Stimulated activated CD4-positive, alpha-beta T cell treated with anti-CD3 and anti-CD28 coated beads, TNF-alpha, amount 100 ng/mL, for 4 hours (primary cell): ENCODE measurements at places on chromosomes 1 and 21.
A peak's percentile ranks its signal among the peaks of the same experiment; 100 is the strongest.

DNA sequence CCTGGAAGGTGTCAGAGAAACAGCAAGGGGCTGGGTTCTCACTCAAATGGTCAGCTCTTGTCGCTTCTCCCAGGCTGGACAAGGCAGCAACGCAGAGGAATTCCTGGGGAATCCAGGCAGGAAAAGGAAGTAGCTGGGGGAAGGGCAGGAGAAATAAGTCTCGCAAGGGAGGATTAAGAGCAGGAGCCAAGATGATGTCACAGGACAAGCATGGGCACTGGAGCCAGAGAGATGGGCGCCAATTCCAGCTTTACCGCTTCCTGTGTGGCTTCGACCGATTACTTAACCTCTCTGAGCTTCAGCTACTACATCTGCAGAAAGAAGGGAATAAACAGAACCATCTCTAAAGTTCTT, 70.5 kb downstream of the SSBP3 start:
- DNase-seq = no peak

DNA sequence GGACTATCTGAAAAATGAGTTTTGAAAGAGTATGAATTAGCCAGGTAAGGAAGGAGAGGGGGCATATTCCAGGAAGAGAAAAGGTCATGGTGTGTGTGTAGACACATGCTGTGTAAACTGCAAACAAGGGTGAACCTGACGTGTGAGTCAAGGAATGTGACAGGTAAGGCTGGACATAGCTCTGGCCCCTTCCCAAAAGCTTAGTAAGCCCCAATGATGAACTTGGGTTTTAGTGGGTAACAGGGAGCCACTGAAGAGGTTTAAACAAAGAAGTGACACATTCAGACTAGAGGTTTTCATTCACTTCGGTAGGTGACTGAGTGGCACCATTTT, 36.7 kb downstream of the EGLN1 start:
- DNase-seq = no peak

- DNase-seq = no peak
Observed at GRCh38 chr1:186865253-186865652, 36.5 kb downstream of the PLA2G4A start.

DNA sequence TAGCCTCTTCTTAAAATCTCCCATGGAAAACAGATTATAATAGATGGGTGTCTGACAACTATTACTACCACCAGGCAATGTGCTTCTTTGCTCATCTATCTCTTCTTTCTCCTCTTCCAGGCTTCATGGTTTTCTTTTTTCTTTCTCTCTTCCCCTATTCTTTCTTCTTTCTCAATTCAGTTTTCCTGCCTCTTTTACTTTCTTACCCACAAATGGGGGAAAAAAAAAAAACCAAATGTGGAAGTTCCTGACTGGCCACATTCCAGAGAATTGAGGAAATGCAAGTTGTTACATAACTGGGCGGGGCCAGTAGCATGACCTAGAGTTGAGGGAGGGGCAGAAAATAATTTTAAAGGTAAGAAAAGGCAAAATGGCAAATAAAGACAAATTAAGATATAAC, 10.9 kb upstream of the SMG7 start:
- DNase-seq = no peak

- DNase-seq = no peak
Observed at GRCh38 chr21:43900078-43900385, 35.0 kb downstream of the AGPAT3 start.

DNA sequence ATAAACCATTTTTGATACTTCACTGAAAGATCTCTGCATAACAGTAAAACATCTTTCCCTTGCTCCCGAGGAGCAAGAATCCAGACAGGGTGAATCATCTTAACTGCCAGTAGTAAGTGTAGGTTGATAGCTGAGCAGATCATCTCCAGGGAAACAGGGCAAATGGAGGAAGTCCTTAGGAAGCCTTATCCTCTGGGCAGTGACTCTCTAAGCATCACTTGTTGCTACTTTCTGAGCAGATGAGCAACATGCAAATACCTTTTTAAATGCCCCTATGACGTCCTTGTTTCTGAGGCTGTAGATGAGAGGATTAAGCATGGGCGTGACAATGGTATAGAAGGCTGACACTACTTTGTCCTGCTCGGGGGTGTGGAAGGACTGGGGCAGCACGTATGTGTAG, 8.9 kb downstream of the OR2T11 start:
- no peak for DNase-seq

- no peak for DNase-seq
Observed at GRCh38 chr1:33228935-33229487, 27.3 kb upstream of the ZNF362 start.

GRCh38 chr1:31010086-31010989, 55.2 kb downstream of the PUM1 start:
- DNase-seq = no peak

- DNase-seq = no peak
Observed at GRCh38 chr1:93504247-93505033, 56.5 kb downstream of the FNBP1L start.

GRCh38 chr21:43936247-43936967, 71.4 kb downstream of the AGPAT3 start:
- no peak for DNase-seq

DNA sequence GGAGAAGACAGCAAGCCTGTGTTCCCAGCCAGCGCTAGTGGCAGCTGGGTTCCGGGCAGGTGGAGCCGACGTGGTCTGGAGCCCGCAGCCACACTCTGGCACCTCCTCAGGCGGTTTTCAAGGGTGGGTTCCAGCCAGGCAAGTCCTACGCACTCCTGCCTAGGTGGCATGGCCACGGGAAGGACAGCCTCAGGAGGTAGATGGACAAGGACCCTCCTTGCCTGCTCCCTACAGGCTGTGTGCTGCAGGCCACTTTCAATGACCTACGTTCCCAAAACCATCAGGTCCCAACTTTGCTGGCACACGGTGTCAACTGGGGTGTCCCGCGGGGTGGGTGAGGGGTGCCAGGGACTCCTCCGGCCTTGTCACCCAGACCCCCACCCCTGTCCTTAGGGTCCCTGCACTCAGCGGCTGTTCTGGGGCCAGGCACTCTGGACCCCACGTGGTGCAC, 6.7 kb upstream of the PTGER3 start:
- DNase-seq = no peak

GRCh38 chr1:208090388-208091301, 153.5 kb downstream of the PLXNA2 start:
- no peak for DNase-seq

- DNase-seq = peak; percentile 15
Observed at GRCh38 chr1:116986421-116987255, 14.9 kb upstream of the CD101 start.

DNA sequence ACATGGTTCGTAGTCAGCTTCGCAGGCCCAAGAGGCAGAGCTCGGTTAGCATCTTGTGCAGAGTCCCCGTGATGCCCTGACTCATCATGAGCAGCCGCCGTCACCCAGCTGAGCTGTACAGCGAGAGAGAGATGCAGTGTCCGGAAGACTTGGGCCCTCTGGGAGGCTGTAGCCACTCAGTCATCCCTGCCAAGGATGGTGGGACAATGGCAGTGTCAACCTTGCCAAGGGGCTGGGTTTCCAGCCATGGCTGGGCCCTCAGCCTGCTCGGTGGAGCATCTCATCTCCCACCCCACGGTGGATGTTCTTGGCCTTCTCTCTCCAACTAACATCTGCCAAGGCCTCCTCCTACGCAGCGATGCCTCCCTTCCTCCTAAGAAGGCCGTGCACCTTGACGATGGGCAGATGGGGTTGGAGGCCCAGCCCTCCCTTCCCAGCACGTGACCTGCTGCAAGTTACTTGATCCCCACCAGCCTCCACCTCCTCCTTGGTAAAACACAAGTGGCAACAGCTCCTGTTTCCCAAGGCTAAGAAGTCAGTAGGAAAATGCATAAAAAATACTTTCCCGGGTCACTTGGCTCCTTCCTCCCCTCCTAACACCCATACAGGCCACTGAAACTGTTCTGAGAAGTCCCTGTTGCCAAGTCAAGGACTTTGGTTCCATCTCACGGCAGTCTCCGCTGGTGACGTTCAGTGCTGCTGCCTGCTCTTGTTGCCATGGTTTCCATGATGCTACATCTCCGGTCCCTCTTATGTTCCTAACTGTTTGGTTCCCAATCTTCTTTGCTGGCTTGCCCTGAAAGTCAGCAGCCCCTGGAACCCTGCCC, 384.7 kb upstream of the VAMP3 start:
- no peak for DNase-seq

GRCh38 chr21:14737922-14738321, 191.8 kb upstream of the SAMSN1 start:
- DNase-seq = no peak

DNA sequence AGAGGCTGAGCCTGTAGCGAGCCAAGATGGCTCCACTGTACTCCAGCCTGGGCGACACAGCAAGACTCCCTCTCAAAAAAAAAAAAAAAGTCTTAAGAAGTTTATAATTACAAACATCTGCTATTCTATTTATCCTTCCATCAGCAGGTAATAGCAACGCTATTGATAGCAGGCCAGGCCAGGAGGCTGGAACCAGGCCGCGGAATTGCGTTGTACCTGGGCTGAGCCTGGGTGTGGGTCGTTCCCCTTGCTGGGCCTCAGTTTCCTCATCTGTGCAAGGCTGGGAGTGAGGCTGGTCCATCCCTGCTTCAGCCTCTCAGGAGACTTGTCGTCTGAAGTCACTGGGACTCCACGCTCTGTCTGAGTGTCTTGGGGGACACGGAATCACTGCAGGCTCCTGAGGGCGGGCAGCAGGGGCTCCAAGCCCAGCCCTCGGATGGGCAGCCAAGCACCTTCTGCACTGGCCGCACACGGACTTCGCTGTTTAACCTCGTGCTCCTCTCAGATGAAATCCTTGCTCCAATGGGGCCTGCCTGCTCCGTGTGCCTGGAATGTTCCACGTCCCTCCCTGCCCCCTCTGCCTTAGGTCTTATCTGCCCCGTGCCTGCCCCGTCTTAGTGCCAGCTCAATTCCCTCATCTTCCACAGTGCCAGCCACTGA, 103.9 kb upstream of the C1orf174 start:
- DNase-seq = no peak
